ENCODE measurements at places on chromosomes 5 and 9. TPM values are rescaled to one million over a fixed set of nuclear protein-coding genes. Genes with fewer than 3 reads are reported as not detected.

- no peak for DNase-seq
- H3K27me3 ChIP-seq: no peaks in the 10 kb centered on the region
- no peaks in the 10 kb centered on the region for H3K4me1 ChIP-seq
- no peaks in the 10 kb centered on the region for H3K36me3 ChIP-seq
- H3K27ac ChIP-seq: no peak overlapping the region
Measured at GRCh38 chr5:6567835-6568234, 65.0 kb downstream of the NSUN2 start.

- peaks cover 14% of the 10 kb centered on the region for H3K4me1 ChIP-seq
- no peak overlapping the region for H3K27ac ChIP-seq
- no peak overlapping the region for H3K4me3 ChIP-seq
Measured at GRCh38 chr9:83336706-83337105, 201.5 kb downstream of the FRMD3 start.

- H3K4me1 ChIP-seq: peaks cover 6% of the 10 kb centered on the region
- H3K4me3 ChIP-seq: no peak overlapping the region
- peaks cover 6% of the 10 kb centered on the region for H3K36me3 ChIP-seq
- H3K27ac ChIP-seq: no peak overlapping the region
- H3K27me3 ChIP-seq: peaks cover 91% of the 10 kb centered on the region
Measured at GRCh38 chr5:998246-999031, 10.2 kb upstream of the NKD2 start.

- peaks cover 37% of the 10 kb centered on the region for H3K4me1 ChIP-seq
- DNase-seq: peak; percentile 54
- no peaks in the 10 kb centered on the region for H3K27me3 ChIP-seq
- H3K27ac ChIP-seq: peak overlapping the region; percentile 68
- no peak overlapping the region for H3K4me3 ChIP-seq
Measured at GRCh38 chr5:74762599-74762998, 4.3 kb downstream of the GFM2 start.

The SLC6A18 gene
- not detected for total RNA-seq

The HNRNPAB gene
- total RNA-seq: 314 TPM

DNA sequence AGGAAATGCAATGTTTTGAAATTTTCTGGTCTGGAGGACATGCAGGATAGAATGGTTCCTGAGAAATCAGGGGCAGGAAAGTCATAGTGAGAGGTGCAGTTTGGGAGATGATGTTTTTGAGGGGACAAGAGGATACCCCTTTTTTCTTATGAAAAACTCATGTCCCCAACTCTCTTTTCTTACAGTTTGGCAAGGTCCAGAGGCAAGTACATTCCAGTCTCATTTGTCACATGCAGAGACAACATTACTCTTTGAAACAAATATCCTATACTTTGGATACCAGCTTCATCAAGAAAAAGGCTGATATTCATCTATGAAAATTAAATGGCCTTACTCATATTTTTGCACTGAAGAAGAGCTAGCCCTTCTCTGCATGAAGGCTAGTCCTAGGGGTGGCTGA lies 48.2 kb downstream of the EQTN start:
- peaks cover 17% of the 10 kb centered on the region for H3K4me1 ChIP-seq
- peaks cover 4% of the 10 kb centered on the region for H3K36me3 ChIP-seq
- no peak overlapping the region for H3K27ac ChIP-seq
- no peak for DNase-seq
- H3K4me3 ChIP-seq: no peak overlapping the region

DNA sequence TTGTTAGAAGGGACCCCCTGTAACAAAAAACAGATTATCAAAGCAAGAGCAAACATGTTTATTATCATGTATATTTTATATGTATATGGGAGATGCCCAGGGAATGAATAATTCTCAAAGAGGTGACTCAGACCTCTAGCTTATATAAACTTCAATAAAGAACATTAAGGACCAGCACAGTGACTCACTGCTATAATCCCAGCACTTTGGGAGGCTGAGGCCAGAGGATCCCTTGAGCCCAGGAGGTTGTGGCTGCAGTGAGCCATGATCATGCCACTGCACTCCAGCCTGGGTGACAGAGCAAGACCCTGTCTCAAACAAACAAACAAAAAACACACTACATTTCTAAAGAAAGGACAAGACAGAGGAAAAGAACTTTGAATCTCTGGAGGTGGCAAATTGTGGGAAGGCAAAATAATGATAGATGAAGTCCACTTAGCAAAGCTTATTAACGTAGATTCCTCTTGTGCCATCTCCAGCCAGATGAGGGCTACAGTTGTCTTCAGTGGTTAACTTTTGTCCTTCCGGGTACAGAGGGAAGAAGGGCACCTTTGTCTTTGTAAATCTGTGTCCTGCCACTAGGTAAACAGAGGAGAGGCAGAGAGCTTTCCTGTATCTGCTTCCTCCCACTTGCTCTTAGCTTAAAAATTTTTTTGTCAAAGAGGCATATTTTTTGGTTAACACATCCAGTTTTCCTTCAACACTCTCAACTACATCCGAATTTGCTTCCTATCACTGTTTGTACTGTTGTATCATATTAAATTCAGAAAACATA lies 7.5 kb upstream of the RFK start:
- H3K27ac ChIP-seq: no peak overlapping the region
- H3K27me3 ChIP-seq: no peaks in the 10 kb centered on the region
- no peak overlapping the region for H3K4me3 ChIP-seq

DNA sequence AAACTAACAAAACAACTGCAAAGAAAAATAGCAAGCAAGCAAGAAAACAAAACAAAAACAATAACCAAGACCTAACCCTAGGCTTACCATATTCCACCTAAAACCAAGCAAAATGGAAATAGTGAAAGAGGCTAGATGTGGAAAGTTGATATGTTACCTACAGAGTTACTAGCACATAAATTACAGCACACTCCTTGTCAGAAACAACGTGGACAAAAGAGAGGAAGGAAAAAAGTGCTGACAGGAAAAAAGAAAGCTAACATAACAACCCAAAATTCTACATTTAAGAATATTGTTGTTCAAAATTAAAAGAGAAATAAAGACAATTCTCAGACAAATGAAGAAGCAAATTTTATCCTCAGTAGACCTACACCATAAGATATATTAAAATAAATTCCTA lies 812.8 kb upstream of the NUDT12 start:
- DNase-seq: no peak
- H3K36me3 ChIP-seq: no peaks in the 10 kb centered on the region
- no peak overlapping the region for H3K27ac ChIP-seq
- H3K4me3 ChIP-seq: no peak overlapping the region
- H3K27me3 ChIP-seq: no peaks in the 10 kb centered on the region

The ANKRD34B gene
- 0.29 TPM for total RNA-seq

- peak overlapping the region; percentile 15 for H3K27ac ChIP-seq
- no peak for DNase-seq
- H3K36me3 ChIP-seq: peaks cover 33% of the 10 kb centered on the region
Measured at GRCh38 chr9:33820231-33820745, 3.3 kb downstream of the UBE2R2 start.

DNA sequence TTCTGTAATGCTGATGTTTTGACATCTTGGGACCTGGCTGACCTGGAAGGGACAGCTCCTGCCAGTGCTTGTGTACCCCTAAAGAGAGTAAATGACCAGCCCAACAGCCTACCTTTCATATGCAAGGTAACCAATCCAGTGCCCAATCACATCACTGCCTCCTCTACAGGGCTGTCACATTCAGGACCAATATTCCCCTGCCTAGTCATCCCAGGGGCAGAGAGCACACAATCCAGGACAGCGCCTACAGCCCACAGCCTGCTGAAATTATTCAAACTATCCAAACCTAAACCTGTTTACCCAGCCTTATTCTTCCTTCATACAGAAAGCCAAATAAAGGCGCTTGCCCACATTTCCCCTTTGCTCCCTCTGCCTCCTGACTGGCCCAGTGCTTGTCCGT lies 284.1 kb downstream of the CTNND2 start:
- no peak overlapping the region for H3K27ac ChIP-seq
- DNase-seq: no peak
- H3K4me1 ChIP-seq: peaks cover 13% of the 10 kb centered on the region
- no peaks in the 10 kb centered on the region for H3K36me3 ChIP-seq
- H3K27me3 ChIP-seq: no peaks in the 10 kb centered on the region

The SHISAL2B gene
- not detected for total RNA-seq

DNA sequence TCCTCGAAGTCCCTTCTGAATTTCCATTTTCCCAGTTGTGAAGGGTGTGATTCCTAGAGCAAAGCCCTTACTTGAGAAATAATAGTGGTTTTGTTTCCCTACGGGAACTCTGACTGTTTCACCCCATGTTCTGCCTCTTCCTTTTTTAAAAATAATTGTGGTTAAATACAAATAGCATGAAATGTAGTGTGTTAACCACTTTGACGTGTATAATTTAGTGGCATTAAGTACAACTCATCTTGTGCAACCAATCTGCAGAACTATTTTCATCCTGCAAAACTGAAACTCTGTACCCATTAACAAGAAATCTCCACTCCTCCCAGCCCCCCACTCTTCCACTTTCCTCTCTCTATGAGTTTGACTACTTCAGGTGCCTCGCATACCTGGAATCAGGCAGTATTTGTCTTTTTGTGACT lies 35.6 kb upstream of the HAND1 start:
- no peak overlapping the region for H3K27ac ChIP-seq
- H3K4me3 ChIP-seq: no peak overlapping the region
- peaks cover 67% of the 10 kb centered on the region for H3K27me3 ChIP-seq
- H3K4me1 ChIP-seq: no peaks in the 10 kb centered on the region
- H3K36me3 ChIP-seq: peaks cover 4% of the 10 kb centered on the region

- DNase-seq: no peak
- H3K36me3 ChIP-seq: no peaks in the 10 kb centered on the region
- H3K4me1 ChIP-seq: peaks cover 13% of the 10 kb centered on the region
- no peaks in the 10 kb centered on the region for H3K27me3 ChIP-seq
- no peak overlapping the region for H3K4me3 ChIP-seq
Measured at GRCh38 chr5:132853790-132854189, 12.5 kb downstream of the GDF9 start.

DNA sequence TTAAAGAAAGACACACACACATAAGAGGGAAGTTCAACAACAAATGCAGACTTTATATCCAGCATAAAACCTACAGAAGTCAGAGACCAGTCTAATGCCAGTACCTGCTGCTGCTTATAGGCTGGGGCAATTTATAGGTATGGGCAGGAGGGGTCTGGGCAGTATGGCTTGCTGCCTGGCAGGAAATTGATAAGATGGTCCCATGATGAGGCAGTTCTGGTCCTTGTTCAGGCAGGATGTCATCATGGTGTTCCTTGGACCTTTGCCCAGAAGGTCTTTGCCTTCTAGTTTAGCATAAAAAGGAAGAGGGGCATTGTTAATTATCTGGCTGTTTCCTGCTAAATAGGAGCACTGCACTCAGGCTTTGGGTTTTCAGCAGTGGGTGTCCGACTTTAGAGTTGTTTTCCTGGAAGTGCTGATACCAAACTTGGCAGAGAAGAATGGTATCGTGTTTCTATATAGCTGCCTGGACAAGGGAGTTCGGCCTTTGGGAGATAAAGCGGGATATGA lies 10.4 kb upstream of the PDCD1LG2 start:
- H3K36me3 ChIP-seq: no peaks in the 10 kb centered on the region
- no peak overlapping the region for H3K27ac ChIP-seq
- no peak overlapping the region for H3K4me3 ChIP-seq
- H3K27me3 ChIP-seq: no peaks in the 10 kb centered on the region
- no peaks in the 10 kb centered on the region for H3K4me1 ChIP-seq

The CENPK gene
- 42.7 TPM for total RNA-seq

The SLC28A3 gene
- 18.3 TPM for total RNA-seq

GRCh38 chr5:78803353-78803752 lies 154.8 kb upstream of the LHFPL2 start:
- no peak for DNase-seq
- no peaks in the 10 kb centered on the region for H3K4me1 ChIP-seq
- H3K27ac ChIP-seq: no peak overlapping the region
- no peak overlapping the region for H3K4me3 ChIP-seq

The PCDHB16 gene
- total RNA-seq: 0.66 TPM

GRCh38 chr9:88084357-88085183 lies 53.7 kb downstream of the SPATA31C2 start:
- no peaks in the 10 kb centered on the region for H3K36me3 ChIP-seq
- no peak for DNase-seq
- no peaks in the 10 kb centered on the region for H3K4me1 ChIP-seq
- H3K27me3 ChIP-seq: no peaks in the 10 kb centered on the region

The PCDHA1 gene
- total RNA-seq: 0.83 TPM

DNA sequence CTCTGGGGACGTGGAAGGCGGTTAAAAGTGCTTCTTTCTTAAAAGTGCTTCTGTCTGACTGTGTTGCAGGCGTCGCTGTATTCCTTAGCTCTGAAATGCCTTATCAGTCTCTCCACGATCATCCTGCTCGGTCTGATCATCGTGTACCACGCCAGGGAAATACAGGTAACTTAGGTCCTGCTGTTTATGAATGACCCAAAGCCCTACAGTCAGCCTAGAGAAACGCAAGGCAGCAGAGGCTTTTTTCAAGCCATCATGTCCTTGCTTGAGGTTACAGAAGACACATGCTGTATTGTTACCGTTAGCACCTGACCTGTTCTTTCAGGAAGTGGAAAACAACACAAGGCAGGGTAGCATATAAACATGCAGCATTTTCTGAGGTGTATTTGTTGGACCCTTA lies 2.0 kb downstream of the KCNN2 start:
- DNase-seq: no peak
- H3K4me3 ChIP-seq: peak overlapping the region; percentile 99
- H3K36me3 ChIP-seq: peaks cover 21% of the 10 kb centered on the region
- H3K27ac ChIP-seq: no peak overlapping the region
- H3K27me3 ChIP-seq: peaks cover 35% of the 10 kb centered on the region
- H3K4me1 ChIP-seq: no peaks in the 10 kb centered on the region

DNA sequence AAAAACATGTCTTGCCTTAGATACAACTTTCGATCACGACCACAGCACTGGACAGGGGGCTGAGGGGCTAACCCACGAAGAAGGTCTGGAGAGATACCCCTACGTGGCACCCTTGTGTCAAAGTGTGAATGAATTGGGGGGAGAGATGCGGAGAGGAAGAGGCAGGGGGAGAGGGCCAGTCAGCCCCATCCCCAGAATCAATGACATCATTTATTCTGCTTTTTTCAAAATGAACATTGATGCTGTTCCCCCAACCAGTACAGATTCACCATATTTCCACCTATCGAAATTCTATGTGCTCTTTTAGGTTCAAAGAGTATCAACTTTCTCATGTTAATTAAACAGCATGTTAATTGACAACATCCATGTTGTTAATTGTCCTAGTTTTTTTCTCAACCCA lies 32.4 kb downstream of the DAP start:
- H3K36me3 ChIP-seq: peaks cover 42% of the 10 kb centered on the region
- DNase-seq: no peak
- no peak overlapping the region for H3K27ac ChIP-seq
- no peak overlapping the region for H3K4me3 ChIP-seq

- H3K27me3 ChIP-seq: no peaks in the 10 kb centered on the region
- no peaks in the 10 kb centered on the region for H3K4me1 ChIP-seq
- no peak overlapping the region for H3K27ac ChIP-seq
Measured at GRCh38 chr5:13930541-13931171, 13.8 kb downstream of the DNAH5 start.

The ZDHHC11B gene
- 3.0 TPM for total RNA-seq

- no peak overlapping the region for H3K27ac ChIP-seq
- H3K27me3 ChIP-seq: no peaks in the 10 kb centered on the region
- DNase-seq: peak; percentile 46
- no peaks in the 10 kb centered on the region for H3K36me3 ChIP-seq
Measured at GRCh38 chr5:140882591-140882899, 621 bp downstream of the PCDHA13 start.

The C9orf153 gene
- not detected for total RNA-seq

The DIRAS2 gene
- total RNA-seq: 1.7 TPM

GRCh38 chr5:18544421-18544820 lies 910.2 kb downstream of the TAF11L14 start:
- no peak overlapping the region for H3K27ac ChIP-seq
- no peaks in the 10 kb centered on the region for H3K27me3 ChIP-seq
- H3K4me3 ChIP-seq: no peak overlapping the region
- H3K36me3 ChIP-seq: no peaks in the 10 kb centered on the region
- H3K4me1 ChIP-seq: no peaks in the 10 kb centered on the region
